ENCODE measurements at places on chromosomes 4 and X. TPM values are rescaled to one million over a fixed set of nuclear protein-coding genes. Genes with fewer than 3 reads are reported as not detected.
A peak's percentile ranks its signal among the peaks of the same experiment; 100 is the strongest.

- DNase-seq: peak; percentile 53
Measured at GRCh38 chrX:119512146-119512800, 44.0 kb downstream of the SLC25A5 start.

SLC34A2 gene
- 2.5 TPM for total RNA-seq

GRCh38 chr4:6404611-6405396 lies 67.6 kb downstream of the PPP2R2C start:
- DNase-seq: no peak

DGKK gene
- total RNA-seq: not detected

DNA sequence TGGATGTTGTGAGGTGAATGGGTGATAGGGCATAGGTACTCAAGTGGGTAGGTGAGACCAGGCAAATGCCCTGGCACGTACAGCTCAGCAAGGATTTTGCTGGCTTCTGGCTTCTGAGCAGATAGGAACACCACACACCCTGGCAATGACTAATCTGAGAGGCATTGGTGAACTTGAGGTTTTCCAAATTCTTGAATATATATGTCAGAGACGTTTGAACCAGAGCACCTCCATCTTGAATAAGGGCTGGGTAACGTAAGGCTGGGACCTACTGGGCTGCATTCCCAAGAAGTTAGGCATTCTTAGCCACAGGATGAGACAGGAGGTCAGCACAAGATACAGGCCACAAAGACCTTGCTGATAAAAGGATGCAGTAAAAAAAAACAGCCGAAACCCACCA lies 204.5 kb downstream of the NLGN4X start:
- DNase-seq: no peak

DNA sequence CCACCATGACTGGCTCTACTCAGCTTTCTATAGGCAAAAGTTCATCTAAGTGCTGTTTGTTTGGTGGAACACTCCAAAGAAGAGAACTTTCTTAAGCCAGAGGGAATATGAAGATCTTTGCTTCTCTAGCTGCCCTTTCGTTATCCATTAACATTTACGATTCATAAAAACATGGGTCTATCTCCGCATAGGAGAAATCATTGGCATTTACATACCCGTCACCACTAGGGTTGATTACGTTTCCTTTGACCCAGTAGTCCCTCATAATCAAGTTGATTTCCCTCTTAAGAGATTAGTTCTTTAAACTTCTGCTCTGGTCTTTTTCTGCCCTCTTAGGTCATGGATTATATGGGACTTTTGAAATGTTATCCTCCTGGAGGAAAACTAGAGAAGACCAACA lies 57.5 kb downstream of the PTCHD1 start:
- DNase-seq: no peak

DNA sequence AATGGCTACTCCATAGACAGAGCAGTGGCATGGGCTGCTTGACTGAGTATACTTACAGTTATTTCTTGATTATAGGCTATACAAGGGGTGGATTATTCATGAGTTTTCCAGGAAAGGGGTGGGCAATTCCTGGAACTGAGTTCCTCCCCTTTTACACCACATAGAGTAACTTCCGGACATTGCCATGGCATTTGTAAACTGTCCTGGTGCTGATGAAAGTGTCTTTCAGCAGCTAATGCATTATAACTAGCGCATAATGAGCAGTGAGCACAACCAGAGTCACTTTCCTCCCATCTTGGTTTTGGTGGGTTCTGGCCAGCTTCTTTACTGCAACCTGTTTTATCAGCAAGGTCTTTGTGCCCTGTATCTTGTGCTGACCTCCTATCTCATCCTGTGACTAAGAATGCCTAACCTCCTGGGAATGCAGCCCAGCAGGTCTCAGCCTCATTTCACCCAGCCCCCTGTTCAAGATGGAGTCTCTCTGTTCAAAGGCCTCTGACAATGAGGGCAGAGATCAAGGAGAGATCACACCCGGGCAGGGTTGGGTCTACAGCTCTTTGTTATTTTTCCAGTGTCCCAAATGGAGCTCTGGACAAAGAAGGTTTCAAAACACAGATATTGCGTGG lies 468.4 kb upstream of the PRKX start:
- no peak for DNase-seq

GRCh38 chr4:124201636-124202035 lies 510.9 kb downstream of the ANKRD50 start:
- DNase-seq: no peak

SYP gene
- 1.7 TPM for total RNA-seq

DNA sequence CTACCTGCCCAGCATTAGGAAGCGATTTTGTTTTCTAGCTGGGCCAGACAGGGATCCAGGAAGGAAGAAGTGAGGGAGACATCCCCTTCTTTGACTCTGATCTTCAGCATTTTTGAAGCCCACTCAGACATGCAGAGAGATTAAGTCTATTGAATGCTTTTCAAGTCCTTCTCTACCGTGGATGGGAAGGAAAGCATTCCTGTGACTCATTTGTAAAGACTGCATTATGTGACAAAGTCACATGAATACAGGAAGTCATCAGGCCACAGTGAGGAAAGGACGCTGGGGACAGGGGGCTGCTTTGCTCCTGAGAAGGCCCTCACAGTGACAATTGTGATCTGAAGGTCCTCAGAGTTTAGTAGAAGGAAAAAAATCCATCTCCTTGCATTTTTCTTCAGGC lies 67.4 kb upstream of the GBA3 start:
- no peak for DNase-seq

- DNase-seq: no peak
Measured at GRCh38 chrX:23497919-23498318, 163.3 kb downstream of the PTCHD1 start.

All from ureter (tissue), 1 donor.